ENCODE measurements at places on chromosomes 3 and 15.

DNA sequence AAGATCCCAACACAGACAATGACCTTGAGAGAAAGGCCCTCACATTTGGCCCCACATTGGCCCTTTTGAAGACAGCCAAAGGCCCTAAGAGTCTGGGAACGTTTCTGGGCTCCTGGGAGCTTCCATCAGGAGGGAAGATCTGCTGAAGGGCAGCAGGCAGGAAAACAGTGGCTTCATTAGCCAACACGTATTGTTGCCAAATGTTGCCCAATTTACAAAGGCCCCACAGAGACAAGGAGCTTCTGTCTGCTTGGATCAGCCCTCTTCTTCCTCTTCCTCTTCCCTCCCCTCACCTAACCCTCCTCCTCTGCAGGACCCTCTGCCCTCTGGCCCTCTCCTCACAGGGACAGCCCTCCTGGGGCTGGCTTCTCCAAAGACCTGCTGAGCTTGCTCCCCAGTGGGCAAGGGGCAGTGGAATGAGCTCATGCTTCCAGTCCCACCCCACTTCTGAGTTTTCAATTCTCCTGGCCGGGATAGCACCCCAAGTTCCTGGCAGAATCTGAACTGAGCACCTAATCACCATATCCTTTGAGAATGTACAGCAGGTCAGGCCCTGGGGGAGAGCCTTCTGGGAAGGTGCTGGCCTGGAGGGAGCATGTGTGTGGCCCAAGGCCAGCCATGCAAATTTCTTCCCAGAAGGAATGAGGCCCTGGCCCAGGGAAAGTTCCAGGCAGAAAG is 5.1 kb upstream of the LTF start:
- no peak for DNase-seq

DNA sequence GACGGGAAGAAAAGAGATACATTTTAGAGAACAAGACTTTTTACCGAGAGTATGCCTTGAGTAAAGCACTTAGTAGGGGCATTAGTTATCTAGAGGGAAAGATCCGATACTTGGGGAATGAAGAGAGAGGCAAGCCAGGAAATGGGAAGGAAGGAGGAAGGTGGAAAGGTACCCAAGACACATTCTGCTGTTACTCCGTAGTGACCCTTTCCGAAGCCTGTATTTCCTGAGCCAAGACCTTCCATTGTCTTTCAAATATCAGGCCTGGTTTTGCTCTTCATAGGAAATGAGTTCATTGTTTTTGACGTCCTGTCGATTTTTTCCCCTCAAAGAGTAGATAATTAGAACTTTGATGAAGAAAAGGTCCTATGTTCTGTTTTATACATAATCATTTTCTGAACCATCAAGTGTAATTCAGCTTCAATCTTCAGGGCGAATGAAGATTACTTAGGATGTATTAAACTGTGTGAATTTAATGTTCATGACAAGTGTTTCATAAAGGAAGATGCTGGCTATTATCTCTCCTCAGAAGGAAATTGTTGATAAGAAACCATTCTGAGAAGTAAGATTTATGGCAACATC is 95.7 kb downstream of the PPM1L start:
- DNase-seq, result no peak

DNA sequence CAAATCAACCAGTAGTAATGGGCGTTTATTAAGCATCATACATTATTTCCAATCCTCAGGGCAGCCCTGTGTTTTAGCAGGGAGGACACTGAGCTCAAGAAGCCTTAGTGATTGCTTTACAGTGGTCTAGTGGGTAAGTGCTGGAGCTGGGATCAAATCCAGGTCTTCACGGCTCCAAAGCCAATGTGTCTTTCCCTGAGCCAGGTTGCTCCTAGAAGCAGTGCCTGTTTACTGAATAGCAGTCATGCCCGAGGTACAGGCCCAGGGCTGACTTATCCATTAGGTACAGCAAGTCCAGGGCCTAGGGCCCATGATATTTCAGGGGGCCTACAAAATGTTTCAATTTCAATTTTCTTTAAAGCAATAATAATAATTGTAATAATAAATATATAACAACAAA is 9.6 kb upstream of the SMAD6 start:
- DNase-seq, result no peak

DNA sequence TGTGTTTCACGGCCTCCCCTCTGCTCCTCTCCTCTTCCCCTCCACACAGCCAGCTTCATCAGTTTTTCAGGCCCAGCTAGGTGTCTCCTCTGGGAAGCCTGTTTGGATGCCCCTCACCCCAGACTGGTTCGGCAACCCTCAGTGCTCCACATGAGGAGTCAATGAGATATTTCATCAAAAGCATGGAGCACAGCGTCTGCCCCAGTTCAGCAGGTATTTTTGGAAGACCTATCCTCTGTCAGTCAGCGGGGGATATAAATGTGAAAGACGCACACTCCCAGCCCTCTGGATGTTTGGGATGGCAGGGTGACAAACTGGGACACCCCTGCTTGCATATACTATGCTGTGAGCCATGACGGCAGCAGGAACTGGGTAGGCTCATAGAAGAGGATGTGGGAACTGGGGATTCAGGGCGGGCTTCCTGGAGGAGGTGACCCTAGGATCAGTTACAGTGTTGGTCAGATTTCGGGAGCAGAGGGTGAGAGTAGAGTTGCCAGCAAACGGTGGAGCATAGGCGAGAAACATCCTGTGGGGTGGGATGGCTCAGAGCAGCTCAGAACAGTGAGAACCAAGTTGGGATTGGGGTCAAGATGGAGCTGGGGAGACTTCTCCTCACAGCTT is 42.9 kb downstream of the PXYLP1 start:
- DNase-seq, result no peak

DNA sequence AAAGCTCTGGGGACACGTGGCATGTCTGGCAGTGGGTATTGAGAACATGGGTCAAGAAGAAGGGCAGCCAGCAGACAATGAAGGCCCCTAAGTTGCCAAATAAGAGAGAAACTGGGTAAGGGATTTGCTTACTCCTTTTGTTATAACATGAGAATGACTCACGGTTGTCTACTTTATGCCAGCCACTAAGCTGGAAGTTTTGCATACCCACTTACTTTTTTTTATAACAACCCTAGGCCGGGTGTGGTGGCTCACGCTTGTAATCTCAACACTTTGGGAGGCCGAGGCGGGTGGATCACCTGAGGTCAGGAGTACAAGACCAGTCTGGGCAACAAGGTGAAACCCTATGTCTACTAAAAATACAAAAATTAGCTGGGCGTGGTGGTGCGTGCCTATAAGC is 50.0 kb downstream of the DRD3 start:
- no peak for DNase-seq

- no peak for DNase-seq
These were observed 34.9 kb upstream of the POLR2M start for GRCh38 chr15:57671636-57672035.

- no peak for DNase-seq
These were observed 142.0 kb upstream of the SLCO3A1 start for GRCh38 chr15:91711384-91712033.

DNA sequence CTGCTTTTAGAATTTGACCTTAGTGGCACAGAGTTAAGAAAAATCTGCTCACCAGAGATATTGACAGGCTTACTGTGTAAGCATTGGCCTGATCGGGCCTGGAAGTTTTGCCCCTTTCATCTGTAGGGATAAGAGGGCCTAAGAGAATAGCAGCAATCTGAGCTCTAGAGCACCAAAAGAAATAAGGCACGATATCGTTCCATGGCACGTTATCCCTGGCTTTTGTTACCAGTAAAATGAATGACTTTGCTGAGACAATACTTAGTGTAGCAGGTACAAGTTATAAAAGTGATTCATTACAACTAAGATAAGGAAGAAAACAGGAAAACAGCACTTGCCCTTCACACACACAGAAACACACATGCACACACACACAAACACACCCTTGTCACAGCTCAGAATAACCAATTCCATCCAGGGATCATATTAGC is 5.0 kb downstream of the THBS1 start:
- DNase-seq, result no peak

DNA sequence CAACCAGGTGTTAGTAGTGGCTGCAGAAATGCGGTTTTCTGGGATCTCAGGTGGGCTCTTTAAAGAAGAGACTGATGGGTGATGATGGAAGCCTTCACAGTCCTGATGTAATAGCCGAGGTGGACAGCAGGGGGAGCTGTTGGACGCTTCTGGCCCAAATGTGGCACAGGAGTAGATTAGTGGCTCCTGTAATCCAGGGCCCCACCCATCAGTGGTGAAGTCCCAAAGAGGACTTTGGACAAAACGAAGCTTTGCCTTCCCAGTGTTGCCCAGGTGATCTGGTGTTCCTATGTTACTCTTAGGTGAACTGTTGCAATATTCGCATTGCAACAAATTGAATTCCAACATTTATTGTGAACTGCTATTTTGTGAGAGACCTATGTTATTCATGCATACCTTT is 31.8 kb upstream of the MYZAP start:
- DNase-seq, result no peak

DNA sequence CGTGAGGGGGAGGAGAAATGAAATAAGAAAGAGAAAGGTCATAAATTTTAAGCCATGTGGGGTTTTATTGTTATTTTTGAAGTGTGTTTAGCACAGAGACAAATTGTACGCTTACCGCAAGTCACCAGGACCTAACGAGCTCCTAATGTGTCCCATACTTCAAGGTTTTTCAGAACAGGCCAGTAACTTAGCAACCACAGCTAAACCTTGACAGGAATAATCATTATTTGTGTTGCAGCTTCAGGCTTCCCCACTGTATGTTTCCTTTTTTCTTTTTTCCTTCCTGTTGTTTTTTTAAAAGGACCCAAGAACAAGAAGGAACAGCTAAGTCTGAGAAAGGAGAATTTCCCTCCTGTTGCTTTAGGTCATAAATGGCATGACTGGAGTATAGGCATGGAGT is 160.8 kb downstream of the TUSC7 start:
- DNase-seq, result no peak

DNA sequence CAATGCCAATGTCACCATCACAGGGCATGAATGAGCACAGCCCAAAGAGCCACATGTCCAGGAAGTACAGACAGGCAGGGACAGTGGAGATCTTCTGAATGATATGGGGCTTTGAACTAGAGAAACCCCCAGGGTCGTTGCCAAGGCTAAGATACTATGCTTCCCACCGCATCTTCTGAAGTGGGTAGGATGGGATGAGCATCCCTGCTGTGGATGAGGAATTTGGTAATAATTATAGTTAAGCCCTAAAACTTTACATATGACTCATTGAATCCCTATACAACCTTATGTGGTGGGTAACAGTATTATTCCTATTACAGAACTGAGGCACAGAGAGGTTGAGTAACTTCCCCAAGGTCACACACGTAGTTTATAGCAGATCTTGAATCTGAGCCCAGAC is 44.2 kb downstream of the WNT5A start:
- no peak for DNase-seq

- no peak for DNase-seq
These were observed 9.7 kb upstream of the SLC6A20 start for GRCh38 chr3:45806072-45806471.

DNA sequence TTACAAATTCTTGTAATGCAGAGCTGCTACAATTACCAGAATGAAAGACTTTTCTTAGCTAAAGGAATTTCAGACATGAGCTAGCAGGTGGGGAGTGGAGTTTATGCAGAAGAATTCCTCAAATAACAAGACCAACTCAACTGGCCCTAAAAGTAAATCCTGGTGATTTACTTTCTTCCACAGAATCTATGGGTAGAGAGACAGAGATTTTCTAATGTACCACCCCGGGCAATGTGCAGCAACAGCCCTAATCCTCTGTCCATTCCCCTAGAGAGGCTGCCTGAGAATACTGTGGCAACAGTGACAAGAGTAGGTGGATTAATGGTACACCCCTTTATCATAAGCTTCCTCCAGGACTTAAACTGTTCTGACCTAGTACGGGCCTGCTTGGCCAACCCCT is 55.2 kb downstream of the AQR start:
- DNase-seq, result no peak

DNA sequence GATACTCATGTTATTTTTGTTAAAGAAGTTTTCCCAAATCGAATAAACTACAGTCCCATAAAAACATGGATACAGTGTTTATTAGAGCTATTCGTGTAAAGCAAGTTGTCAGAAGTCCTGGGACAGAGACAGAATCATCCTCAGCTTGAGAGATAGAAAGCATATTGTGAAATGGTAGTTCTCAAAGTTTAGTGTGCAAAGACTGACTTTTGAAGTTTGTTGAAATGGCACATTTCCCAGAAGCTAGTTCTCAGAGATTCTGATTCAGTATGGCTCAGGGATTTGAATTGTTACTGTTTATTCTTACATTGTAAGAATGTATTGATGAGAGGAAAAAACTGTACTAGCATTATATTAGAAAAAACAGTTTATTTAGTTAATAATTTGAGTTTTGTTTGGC is 22.1 kb downstream of the GABRR3 start:
- DNase-seq, result no peak

DNA sequence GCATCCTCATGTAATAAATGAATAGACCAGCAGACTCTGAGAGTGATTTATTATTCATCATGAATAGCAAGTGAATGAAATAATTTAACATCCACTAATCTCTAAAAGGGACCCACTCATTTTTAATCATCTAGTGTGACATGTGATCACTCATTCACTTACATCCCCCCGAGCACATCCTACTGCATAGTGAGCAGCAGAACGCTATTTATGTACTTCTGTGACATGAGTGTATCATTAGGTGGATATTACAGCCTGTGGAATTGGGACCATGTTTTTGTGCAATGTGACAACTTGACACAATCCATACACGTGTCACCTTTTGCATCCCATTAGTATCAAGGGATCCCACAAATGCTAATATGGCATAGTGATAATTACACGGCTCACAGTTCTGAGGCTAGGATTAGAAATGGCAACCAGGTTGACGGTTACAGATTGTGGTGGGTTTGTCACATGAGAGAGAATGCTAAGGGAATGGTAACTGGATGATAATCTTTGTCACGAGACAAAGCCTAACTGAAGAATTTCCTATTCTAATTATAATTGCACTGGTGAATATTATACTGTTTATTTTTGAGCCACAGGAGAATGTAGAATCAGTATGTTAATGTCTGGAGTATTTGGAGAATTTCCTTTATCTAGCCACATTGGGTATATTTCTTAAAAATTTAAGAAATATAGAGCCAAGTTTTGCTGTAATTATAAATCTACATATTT is 595.2 kb upstream of the TBL1XR1 start:
- no peak for DNase-seq

GRCh38 chr3:131744765-131745164 is 242.0 kb upstream of the MRPL3 start:
- DNase-seq, result no peak

GRCh38 chr15:58138106-58138505 is at the start of gene AQP9:
AQP9 (plus strand) TSS chr15:58138381; CDS start chr15:58138566, 185 bp downstream.
- DNase-seq, result no peak

DNA sequence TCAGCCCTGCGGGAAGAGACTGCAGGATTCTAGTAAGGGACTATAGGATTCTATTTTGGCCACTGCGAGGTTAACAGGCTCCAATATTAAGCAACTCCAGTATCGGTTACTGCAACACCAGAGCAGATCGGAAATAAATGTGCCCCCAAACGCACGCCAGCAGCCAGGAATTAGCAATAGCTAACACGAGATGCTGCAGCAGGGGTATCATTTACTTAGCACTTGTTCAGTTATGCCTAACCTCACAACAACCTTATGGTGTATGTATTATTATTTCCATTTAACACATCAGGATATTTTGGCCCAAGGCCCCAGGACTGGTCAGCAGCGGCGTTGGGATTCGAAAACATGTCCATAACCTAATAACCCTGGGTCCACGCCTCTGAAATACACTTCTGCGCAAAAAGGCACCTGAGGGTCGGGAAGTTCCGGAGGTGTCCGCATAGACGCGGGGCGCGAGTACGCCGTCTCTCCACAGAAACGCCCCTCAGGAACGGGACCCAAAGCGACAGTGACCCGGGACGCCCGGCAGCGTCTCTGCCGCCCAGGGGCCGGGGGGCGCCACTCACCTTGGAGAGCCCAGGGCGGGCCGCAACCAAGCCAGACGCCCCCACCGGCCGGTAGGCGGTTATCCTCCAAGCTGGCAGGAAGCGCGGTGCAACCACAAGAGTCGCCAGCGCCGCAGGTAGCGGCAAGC is 681 bp downstream of the PIK3CB start:
- DNase-seq, result no peak
